ENCODE measurements at places on chromosomes 3 and 15.

DNA sequence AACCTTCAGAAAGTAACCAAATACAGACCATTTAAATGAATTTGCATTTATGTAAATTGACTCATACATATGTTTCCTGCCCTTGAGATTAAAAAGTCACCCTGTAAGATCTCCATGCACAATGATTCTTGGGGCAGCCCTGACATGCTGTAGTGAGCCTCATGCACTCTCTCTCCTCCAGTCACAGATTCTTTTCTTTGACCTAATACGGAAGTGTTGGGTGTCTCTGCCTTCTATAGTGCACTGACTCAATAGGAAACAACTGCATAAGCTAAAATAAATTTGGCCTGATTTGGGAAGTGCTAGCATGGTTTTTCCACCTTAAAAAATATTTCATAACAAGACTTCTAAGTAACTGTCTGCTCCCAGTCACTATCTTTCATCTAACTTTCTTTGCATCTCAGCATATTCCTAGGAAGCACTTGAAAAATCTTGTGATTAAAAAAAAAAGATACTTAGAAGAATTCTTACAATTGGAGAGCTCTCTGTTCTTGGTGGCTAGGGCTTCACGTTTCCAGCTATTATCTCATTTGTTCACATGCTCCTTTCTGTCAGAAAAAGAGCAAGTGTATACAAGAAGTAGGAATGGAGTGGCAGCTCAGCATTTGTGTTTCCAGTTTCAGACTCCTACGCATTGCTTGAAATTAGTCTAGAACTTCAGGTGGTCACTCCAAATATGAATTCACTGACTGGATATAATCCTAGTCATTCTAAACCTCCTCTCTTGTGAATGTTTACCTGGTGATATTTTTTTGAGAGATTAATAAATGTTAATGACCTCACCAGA lies 207.9 kb upstream of the COL8A1 start:
- no peak for DNase-seq

GRCh38 chr3:159964166-159964973 lies 24.3 kb upstream of the IL12A start:
- no peak for DNase-seq

DNA sequence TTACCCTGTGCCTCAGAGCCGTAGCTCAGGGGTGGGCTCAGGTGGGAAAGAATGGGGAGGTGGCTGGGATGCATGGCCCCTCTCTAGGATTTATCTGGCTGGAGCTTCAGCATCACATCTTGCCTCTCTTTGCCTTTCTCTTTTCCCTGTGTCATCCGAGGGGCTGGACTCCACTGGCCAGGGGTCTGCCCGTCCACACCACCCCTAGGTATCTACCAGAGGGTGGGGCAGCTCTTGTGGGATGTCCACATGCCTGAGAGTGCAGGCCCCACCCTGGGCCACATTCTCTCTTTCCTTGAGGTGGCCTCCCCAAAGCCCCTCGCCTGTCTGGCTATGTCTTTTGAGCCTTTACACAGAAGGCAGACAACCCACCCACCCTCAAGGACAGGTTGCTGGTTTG lies 37.2 kb downstream of the PXYLP1 start:
- DNase-seq, result no peak

DNA sequence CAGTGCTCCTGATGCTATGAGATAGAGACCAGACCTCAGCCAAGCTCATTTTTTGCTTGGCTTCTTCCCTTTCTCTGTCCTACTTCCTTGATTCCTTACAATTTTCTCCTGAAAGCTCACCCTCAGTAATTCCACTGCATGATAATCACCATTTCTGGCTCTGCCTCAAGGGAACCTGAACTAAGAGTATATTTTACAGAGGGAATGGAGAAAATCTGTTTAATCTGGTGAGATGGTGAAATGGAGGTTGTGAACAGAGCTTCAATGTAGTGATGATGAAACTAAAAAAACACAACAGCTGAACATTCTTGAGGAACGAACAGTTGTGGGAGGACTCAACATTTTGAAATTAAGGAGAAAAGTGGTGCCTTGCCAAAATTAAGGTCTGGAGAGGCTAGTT lies 16.3 kb downstream of the HHLA2 start:
- no peak for DNase-seq

GRCh38 chr15:71148048-71148447 lies 32.8 kb downstream of the THSD4 start:
- DNase-seq, result no peak

- DNase-seq, result no peak
These were observed 568.6 kb downstream of the TAFA4 start for GRCh38 chr3:68363796-68364195.

DNA sequence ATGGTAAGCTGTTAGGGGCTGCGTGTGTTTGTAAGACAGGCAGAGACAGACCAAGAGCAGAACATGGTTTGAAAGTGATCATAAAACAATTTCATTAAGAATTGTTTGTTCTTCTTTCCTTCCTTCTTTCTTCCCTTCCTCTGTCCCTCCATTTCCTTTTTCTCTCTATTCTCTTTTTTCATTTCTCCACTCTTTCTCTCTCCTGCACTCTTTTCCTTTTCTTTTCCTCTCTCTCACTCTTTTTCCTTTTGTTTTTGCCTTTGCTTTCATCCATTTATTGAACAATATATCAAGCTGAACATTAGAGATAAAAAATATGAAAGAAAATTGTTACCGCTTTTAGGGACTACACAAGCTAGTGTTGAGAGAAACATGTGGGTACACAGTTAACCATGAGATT lies 62.2 kb upstream of the GOLIM4 start:
- DNase-seq, result no peak

- no peak for DNase-seq
These were observed 464.1 kb upstream of the ARHGEF26 start for GRCh38 chr3:153657046-153657445.

DNA sequence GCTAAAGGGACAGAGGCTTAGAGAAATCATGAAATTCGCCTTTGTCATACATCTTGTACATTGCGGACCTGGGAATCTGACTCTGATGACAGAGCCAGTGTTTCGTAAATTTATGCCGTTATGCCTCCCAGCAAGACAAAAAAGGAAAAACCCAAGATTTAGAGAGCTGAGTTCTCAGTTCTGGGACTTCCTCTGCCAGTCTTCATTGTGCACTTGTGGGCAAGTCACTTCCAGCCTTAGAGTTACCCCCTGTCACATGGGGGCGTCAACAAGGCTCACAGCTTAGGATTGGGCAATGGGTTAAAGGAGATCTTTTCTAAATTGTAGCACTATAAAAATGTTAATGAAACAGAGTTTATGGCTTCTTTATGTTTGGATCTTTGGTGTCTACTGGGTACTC lies 41.9 kb upstream of the MITF start:
- no peak for DNase-seq

- no peak for DNase-seq
These were observed 99.5 kb upstream of the KCNMB2 start for GRCh38 chr3:178436773-178437172.

GRCh38 chr15:89774492-89774891 lies 1.6 kb upstream of the MESP2 start:
- no peak for DNase-seq

- DNase-seq, result no peak
These were observed 42.1 kb downstream of the FBLN2 start for GRCh38 chr3:13590841-13591520.

- no peak for DNase-seq
These were observed 308.4 kb upstream of the SLITRK3 start for GRCh38 chr3:165504554-165504953.

DNA sequence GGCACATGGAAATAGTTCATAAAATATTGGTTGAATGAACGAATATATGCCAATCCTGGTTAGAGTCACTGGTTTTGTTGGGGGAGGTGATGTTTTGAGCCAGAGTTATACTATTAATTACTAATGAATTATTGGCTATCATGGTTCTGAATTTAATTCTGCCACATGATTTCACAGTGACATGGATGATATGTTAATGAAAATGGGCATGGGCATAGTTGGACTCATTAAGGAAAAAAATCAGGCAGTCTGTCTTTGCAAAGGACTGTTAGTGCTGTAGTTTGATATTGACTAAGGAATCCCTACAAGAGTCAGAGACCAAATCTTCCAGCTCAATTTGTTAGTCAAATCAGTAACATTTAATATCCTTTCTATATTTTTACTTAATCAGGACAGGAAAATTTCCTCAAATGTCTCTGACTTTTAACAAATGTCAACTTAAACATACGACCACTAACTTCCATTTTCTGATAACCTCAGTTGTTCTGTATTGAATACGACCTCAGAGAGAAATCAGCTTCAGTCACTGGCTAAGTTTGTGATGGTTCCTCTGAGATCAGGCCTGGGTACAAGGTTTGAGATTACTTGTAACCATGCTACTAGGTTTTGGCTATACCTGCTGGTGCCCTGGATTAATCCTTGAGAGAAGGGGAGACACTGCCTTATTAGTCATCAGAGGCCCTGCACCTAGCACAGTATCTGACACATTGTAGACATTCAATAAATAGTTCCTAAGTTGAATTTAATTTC lies 13.3 kb downstream of the NFKBIZ start:
- no peak for DNase-seq

- DNase-seq, result no peak
These were observed 32.4 kb upstream of the ALDH1A3 start for GRCh38 chr15:100847194-100847593.

- DNase-seq, result no peak
These were observed 27.6 kb downstream of the ZFAND6 start for GRCh38 chr15:80087104-80087503.

- DNase-seq, result no peak
These were observed 985 bp downstream of the TRPC1 start for GRCh38 chr3:142724682-142725356.

DNA sequence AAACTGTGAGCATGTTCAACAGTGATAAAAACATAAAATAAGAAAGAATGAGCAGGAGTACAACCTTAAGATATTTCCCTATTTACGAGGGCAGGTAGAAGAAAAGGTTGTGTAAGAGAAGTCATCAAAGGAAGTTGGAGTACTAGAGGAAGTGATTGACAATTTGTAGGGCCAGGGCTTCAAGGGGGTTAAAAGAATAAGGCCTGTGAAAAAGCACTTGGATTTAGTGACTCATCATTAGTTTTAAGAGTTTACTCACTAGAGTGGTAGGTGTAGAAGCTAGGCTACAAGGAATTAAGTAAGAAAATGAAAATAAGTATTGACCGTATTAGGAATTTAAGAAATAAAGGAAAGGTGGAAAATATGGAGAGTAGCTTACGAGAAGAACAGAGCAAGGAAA lies 23.6 kb downstream of the KCNMB3 start:
- no peak for DNase-seq

DNA sequence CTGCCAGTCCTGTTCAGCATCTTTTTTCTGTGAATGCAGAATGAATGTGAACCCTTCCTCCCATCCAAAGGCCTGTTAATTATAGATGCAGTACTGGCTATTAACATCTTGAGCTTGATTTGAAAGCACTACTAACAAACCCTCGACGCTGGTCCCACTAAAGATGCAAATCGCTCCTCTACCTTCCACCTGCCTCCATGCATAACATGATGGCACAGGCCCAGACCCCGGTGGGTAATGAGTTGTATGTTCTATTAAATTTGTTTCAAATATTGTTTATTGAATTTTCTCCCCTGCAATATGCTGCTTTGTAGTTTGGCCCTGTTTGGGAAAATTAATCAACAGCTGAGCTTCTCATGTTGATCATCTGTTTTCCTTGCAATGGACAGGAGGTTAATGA lies 69.3 kb downstream of the RAB11A start:
- DNase-seq, result no peak

GRCh38 chr3:12753275-12754028 lies 5.6 kb downstream of the TMEM40 start:
- no peak for DNase-seq

GRCh38 chr3:131349946-131350347 lies 31.6 kb upstream of the NUDT16 start:
- DNase-seq, result no peak
